Activated CD4-positive, alpha-beta T cell treated with anti-CD3 and anti-CD28 coated beads for 1 hour (primary cell): ENCODE measurements at places on chromosomes 6 and 20.

GRCh38 chr6:49856282-49856681, 10.1 kb downstream of the CRISP1 start:
- no peak for DNase-seq

DNA sequence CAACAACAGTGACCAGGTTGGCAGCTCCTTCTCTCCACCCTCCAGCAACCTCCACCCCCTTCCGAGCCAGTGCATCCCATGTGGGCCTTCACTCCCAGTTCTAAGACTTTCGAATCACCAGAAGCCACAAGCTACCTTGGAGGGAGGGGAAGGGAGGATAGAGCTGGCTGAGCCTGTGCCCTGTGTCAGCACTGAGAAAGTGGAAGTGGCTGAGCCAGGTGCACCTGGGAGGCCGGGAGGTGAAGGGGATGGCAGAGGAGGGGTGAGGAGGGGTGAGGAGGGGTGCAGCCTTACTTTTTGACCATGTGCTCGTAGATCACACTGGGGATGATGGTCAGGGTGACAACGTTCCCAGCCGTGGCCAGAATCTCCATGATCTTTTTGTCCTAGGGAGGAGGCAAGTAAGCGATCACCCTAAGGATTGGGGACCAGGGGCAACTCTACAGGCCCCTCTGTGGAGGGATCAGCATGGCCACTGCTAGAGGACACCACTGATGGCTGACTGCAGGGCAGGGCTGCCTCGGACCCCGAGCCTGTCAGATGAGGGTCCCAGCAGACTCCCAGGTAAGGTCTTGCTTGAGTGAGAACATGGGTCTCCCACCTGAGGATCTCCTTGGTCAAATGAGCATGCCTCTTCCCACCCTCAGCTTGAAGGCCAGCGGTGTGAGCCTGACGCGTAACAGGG, 18.3 kb downstream of the SDCBP2 start:
- DNase-seq = no peak

- DNase-seq = peak; percentile 32
Measured at GRCh38 chr20:44747166-44748004, 1.7 kb downstream of the KCNK15 start.

- DNase-seq = no peak
Measured at GRCh38 chr6:37109714-37110499, 60.0 kb upstream of the PIM1 start.

- no peak for DNase-seq
Measured at GRCh38 chr6:95723638-95724037, 146.3 kb downstream of the MANEA start.

GRCh38 chr20:1434571-1435336, 31.9 kb downstream of the NSFL1C start:
- peak; percentile 19 for DNase-seq

DNA sequence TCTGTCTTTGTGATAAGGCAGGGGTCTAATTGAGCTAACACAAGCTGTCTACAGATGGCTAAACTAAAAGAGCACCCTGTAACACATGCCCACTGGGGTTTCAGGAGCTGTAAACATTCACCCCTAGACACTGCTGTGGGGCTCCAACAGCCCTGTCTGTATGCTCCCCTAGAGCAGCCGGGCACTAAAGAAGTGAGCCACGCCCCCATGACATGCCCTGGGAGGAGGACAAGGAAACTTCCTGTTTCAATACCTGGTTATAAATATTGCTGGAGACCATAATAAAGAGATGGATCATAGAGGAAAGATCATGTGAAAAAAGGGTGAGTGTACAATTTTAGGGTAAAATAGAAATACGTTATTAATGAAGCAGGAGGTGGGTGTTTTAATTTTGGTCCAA, 667.7 kb upstream of the AGPAT4 start:
- no peak for DNase-seq

DNA sequence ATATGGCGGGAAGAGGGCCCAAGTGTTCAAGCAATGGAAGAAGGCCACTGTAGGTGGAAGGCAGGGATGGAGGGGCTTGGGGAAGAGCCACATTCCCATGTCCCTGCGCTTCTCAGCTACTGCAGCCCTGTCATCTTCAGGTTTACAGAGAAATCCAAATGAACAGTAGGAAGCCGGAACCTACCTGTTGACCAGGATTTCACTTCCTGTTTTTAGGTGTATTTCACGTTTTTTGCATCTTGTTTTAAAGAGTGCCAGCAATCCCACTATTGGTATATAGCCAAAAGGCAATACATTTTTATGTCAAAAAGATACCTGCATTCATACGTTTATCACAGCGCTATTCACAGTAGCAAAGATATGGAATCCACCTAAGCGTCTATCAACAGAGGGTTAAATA, 159.2 kb downstream of the SLC35B3 start:
- no peak for DNase-seq
